ENCODE measurements at places on chromosomes 2 and 18.

DNA sequence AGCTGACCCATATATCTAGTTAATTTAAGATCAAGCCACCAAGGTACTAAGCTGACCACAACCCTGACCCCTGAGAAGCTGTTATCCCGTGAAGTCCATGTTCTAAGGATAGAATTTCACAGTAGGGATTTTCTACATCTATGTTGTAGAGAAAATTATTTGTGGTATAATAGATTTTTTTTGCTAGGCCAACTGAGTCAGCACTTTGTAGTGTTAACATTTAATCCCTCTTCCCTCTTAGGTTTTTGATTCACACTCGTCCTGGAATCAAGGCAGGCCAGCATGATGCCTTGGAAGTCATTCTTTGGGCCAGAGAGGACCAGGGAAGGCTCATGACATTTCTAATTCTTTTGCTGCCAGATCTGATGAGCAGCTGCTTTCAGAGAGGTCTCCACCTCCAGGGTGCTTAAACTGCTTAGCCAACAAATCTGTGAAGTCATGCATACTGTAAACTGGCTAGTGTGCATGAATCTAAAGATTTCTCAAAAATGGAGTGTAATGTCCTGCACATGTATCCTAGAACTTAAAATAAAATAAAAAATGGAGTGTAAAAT is 102.5 kb downstream of the RBM43 start:
- no peak for DNase-seq

- no peak for DNase-seq
Measured at GRCh38 chr2:71611781-71612527, 158.6 kb downstream of the DYSF start.

DNA sequence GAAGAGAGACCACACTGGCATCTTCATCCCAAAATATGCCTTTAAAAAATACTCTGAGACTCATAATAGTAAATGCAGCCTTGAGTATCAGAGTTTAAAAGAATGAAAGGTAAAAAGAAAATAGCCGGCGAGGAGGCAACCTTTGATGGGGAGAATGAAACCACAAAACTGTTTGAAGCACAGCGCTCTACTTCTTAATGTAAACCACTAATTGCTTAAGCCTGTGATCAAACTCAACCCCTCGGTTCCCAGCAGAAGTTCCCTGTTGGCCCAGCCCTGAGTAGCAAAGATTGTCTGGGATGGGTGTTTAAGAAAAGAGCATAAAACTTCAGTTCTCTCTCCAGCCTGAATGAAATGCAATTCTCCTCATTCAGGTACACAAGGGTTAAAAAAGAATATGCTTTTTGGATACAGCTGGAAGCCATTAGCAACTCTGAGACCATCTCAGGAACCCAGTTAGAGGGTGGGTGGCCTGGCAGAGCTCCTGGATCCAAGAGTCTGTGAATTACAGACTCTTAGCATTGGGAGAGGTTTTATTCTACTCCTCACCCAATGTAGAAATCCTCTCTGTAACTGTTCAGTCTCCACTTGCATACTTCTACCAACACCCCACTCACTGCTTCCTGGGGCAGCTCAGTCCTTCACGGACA is 44.8 kb downstream of the VIT start:
- DNase-seq, result no peak

GRCh38 chr2:138486363-138487198 is 15.0 kb upstream of the SPOPL start:
- no peak for DNase-seq

DNA sequence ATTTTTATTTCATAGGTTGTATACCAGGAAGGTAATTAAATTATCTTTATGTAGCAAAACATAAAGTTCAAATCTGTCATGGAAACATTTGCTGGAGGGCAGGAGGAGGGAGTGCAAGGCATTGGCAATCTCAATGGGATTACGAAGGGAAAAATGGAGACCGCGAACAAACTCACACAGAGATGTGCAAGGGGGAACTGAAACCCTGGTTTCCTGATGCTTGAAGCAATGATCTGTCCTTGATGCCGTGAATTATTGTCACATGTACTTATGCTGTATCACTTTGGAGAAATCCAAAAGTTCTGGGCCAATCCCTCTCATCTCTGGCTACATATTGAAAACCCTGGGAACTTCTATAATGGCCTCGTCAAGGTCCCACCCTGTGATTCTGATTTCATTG is 65.0 kb upstream of the MFF start:
- no peak for DNase-seq

DNA sequence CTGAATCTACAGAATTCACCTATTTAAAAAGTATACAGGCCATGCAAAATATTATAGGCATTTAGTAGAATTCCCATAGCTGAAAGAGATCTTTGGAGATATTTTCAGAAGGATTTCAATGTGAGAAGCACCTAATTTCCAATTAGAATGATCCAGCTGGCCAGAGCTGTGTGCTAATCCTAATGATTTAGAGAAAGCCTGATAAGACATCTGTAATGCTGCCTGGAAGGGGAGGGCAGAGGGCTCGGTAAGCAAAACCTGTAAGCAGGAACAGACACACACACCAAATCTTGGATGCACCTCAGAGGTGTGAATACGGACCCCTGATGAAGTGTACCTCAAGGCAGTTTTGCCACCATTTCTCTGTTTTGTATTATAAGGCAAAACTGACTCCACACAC is 14.0 kb downstream of the SERTAD2 start:
- no peak for DNase-seq

GRCh38 chr2:115460008-115460407 is 1017.6 kb downstream of the DPP10 start:
- no peak for DNase-seq

DNA sequence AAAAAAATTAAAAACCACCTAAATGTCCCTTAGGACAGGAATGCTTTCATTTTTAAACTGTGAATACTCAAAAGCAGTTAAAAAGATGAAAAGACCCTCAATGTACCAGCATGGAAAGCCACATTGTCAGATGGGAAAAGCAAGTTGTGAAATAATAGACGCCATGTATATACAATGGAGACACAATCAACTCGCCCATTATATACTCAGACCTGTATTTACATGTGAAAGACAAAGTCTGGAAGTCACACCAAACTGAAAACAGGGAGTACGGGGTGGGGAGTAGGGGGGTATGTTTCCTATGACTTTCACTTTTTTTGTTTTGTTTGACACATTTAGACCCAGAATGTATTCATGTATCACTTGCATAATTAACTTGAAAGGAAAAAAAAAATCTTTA is 75.6 kb downstream of the CELF4 start:
- DNase-seq, result no peak

DNA sequence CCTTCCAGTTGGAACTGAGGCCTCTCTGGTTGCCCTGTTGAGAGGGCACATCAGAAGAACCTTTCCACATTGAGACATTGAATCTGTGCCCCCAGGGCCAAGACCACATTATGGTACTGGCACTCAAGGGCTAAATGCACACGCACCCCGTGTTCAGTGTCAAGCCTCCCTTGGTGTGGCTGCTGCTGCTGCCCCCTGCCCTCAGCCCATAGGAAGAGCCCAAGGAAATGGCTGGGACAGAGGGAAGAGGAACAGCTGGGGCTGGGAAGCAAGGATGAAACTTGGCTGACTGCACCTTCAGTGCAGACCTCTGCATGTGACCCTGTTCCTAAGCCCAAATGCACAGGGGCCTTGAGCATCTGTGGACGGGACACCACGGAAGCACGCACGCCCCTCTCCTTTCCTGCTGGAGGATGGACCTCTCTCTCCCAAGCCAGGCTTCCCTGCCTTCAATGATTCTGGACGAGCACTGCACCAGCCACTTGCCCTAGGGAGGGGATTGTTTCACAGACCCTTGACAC is 40.2 kb downstream of the NIFK start:
- no peak for DNase-seq

GRCh38 chr2:119175517-119175916 is 17.0 kb upstream of the C1QL2 start:
- no peak for DNase-seq

GRCh38 chr2:217890445-217890844 is 112.3 kb downstream of the TNS1 start:
- DNase-seq, result no peak

DNA sequence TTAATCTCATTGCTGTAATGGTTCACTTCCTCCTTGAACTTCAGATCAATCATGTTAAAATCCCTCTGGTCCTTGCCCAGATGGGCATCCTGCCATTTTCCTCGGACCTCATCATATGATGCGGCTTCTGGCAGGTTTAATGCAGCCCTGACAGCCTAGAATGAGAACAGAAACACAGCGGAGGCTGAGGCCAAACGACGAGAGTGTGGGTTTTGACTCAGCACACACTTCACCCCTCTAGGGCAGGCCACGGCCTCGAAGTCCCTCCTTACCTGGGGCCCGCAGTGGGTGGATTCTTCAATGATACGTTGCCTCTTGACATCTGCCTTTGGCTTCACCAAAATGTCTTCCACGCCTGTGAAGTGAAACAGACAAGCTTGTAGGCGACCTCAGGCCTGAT is 56.8 kb downstream of the POLR1A start:
- no peak for DNase-seq

DNA sequence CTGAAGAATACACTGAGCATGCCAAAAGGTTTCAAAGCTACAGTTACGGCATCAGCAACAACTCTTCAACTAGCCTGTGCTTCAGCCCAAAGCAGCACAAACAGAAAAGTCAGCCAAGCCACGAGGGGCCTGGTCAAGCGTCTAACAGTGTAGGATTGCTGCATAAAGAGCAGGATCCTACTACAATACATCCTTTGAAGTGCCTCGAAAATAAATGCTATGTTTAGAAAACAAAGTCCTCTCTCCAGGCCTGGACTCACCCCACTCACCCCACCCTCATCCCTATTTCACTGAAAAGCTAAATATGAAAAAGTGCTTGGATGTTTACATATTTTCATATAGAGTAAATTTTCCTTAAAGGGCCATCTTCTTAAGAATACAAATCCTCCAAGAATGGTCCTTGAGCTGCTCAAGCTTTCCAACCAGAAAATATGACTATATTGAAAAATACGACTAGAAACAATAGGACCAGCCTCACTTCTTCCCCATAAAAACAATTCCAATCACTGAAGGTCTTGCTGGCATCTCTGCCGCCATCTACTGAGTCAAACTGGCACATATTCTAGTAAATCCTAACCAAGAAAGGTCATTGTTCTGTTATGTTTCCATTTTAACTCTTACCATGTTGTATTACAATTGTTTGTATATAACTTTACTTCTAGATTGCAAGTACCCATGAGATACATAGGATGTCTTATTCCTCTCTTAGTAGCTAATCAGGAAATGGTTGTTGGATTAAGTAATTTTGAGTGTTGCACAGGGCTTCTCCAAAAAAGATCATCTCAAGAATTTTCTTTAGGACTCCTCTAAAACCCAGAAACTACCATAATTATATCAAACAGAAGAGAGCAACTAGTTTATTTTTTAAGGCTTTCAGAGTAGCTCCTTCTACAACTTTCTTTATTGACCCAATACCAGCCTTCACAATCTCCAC is 63.6 kb downstream of the CLHC1 start:
- no peak for DNase-seq

All from omental fat pad (tissue), 4 donors.